Esophagus squamous epithelium (tissue), 5 donors: ENCODE measurements at places on chromosomes 3 and 15. TPM values are rescaled to one million over a fixed set of nuclear protein-coding genes. Genes with fewer than 3 reads are reported as not detected.

Gene PLSCR4
- total RNA-seq = 5.5 TPM

Gene KBTBD12
- total RNA-seq = 0.38 TPM

GRCh38 chr3:45943207-45943846, at the start of gene CXCR6:
CXCR6 (plus strand) TSS chr3:45943464; CDS start chr3:45946482, 3,018 bp downstream.
- no peaks in the 10 kb centered on the region for H3K36me3 ChIP-seq
- H3K27me3 ChIP-seq = no peaks in the 10 kb centered on the region
- peaks cover 5% of the 10 kb centered on the region for H3K4me1 ChIP-seq
- H3K4me3 ChIP-seq = peak within 1 kb of the TSS; percentile 22
- no peak for DNase-seq

- no peak for DNase-seq
- H3K27ac ChIP-seq = no peak overlapping the region
- H3K27me3 ChIP-seq = no peaks in the 10 kb centered on the region
Observed at GRCh38 chr3:22495791-22496190, 707.3 kb upstream of the UBE2E2 start.

GRCh38 chr3:8282541-8283165, 219.0 kb upstream of the LMCD1 start:
- H3K4me3 ChIP-seq = no peak overlapping the region
- no peaks in the 10 kb centered on the region for H3K27me3 ChIP-seq
- no peak overlapping the region for H3K27ac ChIP-seq
- no peaks in the 10 kb centered on the region for H3K4me1 ChIP-seq
- no peak for DNase-seq

GRCh38 chr3:150762662-150763121, 277 bp downstream of the SIAH2 start:
- H3K27me3 ChIP-seq = no peaks in the 10 kb centered on the region
- no peaks in the 10 kb centered on the region for H3K36me3 ChIP-seq
- H3K27ac ChIP-seq = peak overlapping the region; percentile 100
- H3K4me3 ChIP-seq = peak overlapping the region; percentile 88
- DNase-seq = no peak

- H3K36me3 ChIP-seq = no peaks in the 10 kb centered on the region
- H3K27ac ChIP-seq = no peak overlapping the region
Observed at GRCh38 chr3:72230774-72231379, 445.9 kb upstream of the PROK2 start.

Gene RLBP1
- not detected for total RNA-seq

Gene SKOR1
- total RNA-seq = 0.76 TPM

Gene MKRN3
- total RNA-seq = 6.7 TPM

Gene TRIM59
- 4.9 TPM for total RNA-seq

DNA sequence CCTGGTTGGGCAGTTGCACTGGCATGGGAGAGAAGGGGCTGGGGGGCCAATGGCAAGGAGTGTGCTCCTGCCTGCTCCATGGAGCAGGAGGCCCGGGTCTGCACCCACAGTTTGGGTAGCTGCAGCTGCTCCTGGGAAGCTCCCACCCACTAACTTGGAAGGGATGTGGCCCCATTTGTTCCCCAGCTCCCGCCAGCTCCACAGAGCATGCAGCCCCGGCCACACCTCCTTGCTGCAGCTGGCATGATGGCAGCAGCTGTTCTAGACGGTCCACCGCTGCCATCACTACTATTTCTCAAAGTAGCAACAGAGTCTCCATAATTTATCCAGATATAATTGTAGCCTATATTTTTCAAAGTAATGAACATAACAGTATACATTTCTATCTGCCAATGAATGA, 65.8 kb downstream of the PIK3CB start:
- no peak overlapping the region for H3K4me3 ChIP-seq
- no peaks in the 10 kb centered on the region for H3K4me1 ChIP-seq
- no peaks in the 10 kb centered on the region for H3K27me3 ChIP-seq
- peaks cover 32% of the 10 kb centered on the region for H3K36me3 ChIP-seq
- no peak for DNase-seq

GRCh38 chr3:160169139-160169976, 55.9 kb upstream of the C3orf80 start:
- no peaks in the 10 kb centered on the region for H3K27me3 ChIP-seq
- H3K4me1 ChIP-seq = no peaks in the 10 kb centered on the region
- no peak overlapping the region for H3K4me3 ChIP-seq
- no peak overlapping the region for H3K27ac ChIP-seq
- no peak for DNase-seq

DNA sequence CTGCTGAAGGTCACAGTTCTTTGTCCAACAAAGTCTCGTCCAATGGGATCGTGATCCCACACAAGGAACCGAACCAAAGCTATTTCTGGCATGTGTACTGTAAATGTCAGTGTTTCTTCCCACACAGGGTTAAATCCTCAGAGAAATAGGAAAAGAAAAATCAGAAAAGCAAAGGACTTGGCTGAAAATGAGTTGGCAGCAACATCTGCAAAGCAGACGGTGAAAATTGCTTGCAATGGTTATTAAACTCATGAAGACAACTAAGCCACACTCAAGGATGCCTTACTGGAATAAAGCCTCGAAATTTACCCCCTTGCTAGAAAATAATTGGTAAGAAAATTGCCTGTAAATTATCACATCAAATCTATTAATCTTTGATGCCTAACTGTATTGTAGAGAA, 195.2 kb upstream of the STRIT1 start:
- no peak overlapping the region for H3K4me3 ChIP-seq
- DNase-seq = no peak
- no peaks in the 10 kb centered on the region for H3K36me3 ChIP-seq
- H3K27me3 ChIP-seq = no peaks in the 10 kb centered on the region
- H3K4me1 ChIP-seq = no peaks in the 10 kb centered on the region

- no peaks in the 10 kb centered on the region for H3K36me3 ChIP-seq
- no peak for DNase-seq
- H3K4me1 ChIP-seq = no peaks in the 10 kb centered on the region
- no peaks in the 10 kb centered on the region for H3K27me3 ChIP-seq
- H3K27ac ChIP-seq = no peak overlapping the region
Observed at GRCh38 chr15:77964193-77964592, 113.3 kb downstream of the TBC1D2B start.

GRCh38 chr15:44394062-44394461, 33.4 kb upstream of the CTDSPL2 start:
- no peaks in the 10 kb centered on the region for H3K4me1 ChIP-seq
- H3K4me3 ChIP-seq = no peak overlapping the region

Gene SLC27A2
- total RNA-seq = 5.0 TPM

Gene LNP1
- total RNA-seq = 1.5 TPM

DNA sequence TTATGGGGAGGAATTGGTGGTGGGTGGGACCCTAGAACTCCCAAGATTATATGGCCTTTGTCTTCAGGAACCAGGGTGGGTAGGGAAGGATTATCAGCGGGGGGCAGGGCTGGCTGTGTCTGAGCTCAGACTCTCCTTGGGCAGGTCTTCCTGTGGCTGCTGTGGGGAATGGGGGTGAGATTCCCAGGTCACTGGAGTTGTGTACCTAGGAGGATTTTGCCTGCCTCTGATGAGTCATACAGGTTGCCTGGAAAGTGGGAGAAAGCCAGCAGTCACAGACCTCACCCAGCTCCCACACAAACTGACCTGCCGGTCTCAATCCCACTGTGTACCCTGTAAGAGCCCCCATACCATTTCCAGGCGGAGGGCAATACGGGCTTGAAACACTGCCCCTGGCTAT, 209.9 kb upstream of the CNTN3 start:
- H3K27ac ChIP-seq = no peak overlapping the region
- no peaks in the 10 kb centered on the region for H3K27me3 ChIP-seq
- DNase-seq = no peak
- H3K4me3 ChIP-seq = no peak overlapping the region
- no peaks in the 10 kb centered on the region for H3K36me3 ChIP-seq

Gene IQCF5
- total RNA-seq = not detected

GRCh38 chr3:46022909-46023785, 4.1 kb downstream of the XCR1 start:
- H3K27ac ChIP-seq = no peak overlapping the region
- H3K4me1 ChIP-seq = no peaks in the 10 kb centered on the region
- no peaks in the 10 kb centered on the region for H3K36me3 ChIP-seq
- no peak overlapping the region for H3K4me3 ChIP-seq

DNA sequence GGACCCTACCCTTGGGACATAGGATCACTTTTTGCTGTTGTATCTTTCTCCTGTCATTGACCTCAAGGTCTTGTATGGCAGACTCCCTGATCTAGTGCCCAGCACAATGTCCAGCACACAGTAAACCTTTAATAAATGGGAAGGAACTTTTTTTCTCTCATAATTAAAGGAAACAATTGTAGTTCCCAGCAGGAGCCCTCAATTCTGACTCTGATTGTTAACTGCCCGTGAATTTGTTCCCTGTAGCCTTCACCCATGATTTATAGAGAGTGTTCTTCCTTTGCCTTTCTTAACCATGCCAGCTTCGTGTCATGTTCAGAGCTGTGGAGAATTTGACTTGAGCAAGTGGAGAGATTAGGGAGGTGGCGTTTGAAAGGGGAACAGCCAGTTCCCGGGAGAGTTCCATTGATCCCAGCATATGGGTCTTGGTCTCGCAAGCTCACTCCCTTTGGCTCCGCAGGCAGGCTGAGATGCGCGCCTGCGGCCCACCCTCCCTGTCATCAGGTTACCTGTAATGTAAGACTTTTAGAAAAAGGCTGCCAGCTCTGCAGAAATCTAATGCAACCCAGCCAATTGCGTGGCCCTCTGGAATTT, 182.6 kb downstream of the TP63 start:
- no peak for DNase-seq
- H3K4me1 ChIP-seq = no peaks in the 10 kb centered on the region
- H3K4me3 ChIP-seq = no peak overlapping the region
- H3K27ac ChIP-seq = no peak overlapping the region

GRCh38 chr15:100216182-100216581, 125.6 kb downstream of the ADAMTS17 start:
- H3K27me3 ChIP-seq = no peaks in the 10 kb centered on the region
- peaks cover 34% of the 10 kb centered on the region for H3K4me1 ChIP-seq
- no peaks in the 10 kb centered on the region for H3K36me3 ChIP-seq
- no peak overlapping the region for H3K4me3 ChIP-seq
- DNase-seq = no peak
- H3K27ac ChIP-seq = peak overlapping the region; percentile 30

Gene EFHB
- total RNA-seq = not detected

- no peak overlapping the region for H3K4me3 ChIP-seq
- H3K36me3 ChIP-seq = no peaks in the 10 kb centered on the region
- no peaks in the 10 kb centered on the region for H3K27me3 ChIP-seq
Observed at GRCh38 chr15:97729270-97729669, 231.2 kb upstream of the ARRDC4 start.

Gene GP5
- total RNA-seq = 0.38 TPM

DNA sequence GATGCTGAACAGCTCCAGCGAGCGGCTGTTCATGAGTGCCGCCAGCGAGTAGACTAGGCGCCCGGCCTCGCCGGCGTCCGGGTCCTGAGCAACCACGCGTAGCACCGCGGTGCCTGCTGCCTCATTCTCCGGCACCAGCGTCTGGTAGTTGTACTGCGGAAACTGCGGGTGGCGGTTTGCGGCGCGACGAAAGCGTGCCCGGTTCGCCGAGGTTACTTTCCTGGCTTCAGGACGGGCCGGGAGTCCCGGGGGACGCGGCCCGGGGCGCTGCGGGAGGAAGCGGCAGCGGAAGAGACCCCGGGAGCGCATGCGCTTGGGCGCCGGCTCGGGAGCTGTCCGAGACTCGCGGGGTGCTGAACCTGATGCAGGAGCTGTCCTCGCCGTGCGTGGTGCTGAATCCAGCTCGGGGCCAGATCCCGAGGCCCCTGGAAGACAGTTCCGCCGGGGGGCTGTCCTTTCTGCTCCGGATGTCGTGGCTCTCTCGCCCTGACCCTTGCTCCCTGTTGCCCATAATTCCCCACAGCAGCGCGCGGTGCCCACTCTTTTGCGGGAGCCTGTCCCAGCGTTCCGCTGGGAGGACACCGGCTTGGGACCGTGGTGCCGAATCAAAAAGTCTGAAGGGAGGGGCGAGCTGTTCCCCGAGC, 1.1 kb downstream of the CELSR3 start:
- peaks cover 77% of the 10 kb centered on the region for H3K27me3 ChIP-seq
- no peaks in the 10 kb centered on the region for H3K36me3 ChIP-seq
- H3K4me3 ChIP-seq = peak overlapping the region; percentile 73
- no peak for DNase-seq
- peaks cover 27% of the 10 kb centered on the region for H3K4me1 ChIP-seq
- H3K27ac ChIP-seq = no peak overlapping the region

Gene CFAP20DC
- 10.5 TPM for total RNA-seq

Gene PLCB2
- total RNA-seq = 10.7 TPM

DNA sequence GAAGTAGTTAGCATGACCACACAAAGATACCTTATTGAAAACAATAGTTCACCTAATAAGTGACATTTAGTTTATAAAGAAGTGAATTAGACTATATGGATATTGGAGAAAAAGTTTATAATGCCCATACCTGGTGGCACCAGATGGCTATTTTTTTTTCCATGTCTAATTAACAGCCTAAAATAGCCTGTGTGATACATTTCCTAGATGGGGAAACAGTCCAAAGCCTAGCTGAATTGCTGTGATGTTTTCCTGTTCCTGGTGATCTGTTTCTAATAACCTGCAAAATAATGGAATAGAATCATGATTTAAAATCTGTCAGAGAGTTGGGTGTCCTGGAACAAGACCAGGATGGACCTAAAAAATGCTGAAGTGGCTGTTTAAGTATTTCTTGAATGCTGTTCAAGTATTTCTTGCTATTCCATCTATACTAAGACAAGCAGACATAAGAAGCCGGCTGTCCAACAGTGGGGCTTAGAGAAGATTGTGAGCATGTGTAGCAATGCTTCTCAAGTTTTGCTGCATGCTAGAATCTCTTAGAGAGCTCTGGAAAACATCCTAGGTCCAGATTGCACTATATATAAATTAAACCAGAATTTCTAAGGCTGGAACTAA, 31.3 kb downstream of the LRRC3B start:
- no peak overlapping the region for H3K27ac ChIP-seq
- H3K36me3 ChIP-seq = no peaks in the 10 kb centered on the region
- no peak overlapping the region for H3K4me3 ChIP-seq

Gene LOXL1
- total RNA-seq = 6.0 TPM

GRCh38 chr15:92383519-92384324, 10.0 kb upstream of the ST8SIA2 start:
- no peaks in the 10 kb centered on the region for H3K36me3 ChIP-seq
- no peaks in the 10 kb centered on the region for H3K27me3 ChIP-seq
- no peak overlapping the region for H3K4me3 ChIP-seq
- no peak overlapping the region for H3K27ac ChIP-seq
- H3K4me1 ChIP-seq = no peaks in the 10 kb centered on the region

- H3K4me3 ChIP-seq = no peak overlapping the region
- H3K36me3 ChIP-seq = no peaks in the 10 kb centered on the region
- peak overlapping the region; percentile 56 for H3K27ac ChIP-seq
- H3K4me1 ChIP-seq = no peaks in the 10 kb centered on the region
- H3K27me3 ChIP-seq = no peaks in the 10 kb centered on the region
Observed at GRCh38 chr3:143309705-143310104, 190.1 kb downstream of the CHST2 start.

GRCh38 chr3:10968401-10968800, 24.1 kb upstream of the SLC6A1 start:
- H3K27ac ChIP-seq = no peak overlapping the region
- H3K4me3 ChIP-seq = no peak overlapping the region
- no peaks in the 10 kb centered on the region for H3K4me1 ChIP-seq
- H3K27me3 ChIP-seq = no peaks in the 10 kb centered on the region
